T-helper 9 cell (primary cell): ENCODE measurements at places on chromosomes 6 and 20.

DNA sequence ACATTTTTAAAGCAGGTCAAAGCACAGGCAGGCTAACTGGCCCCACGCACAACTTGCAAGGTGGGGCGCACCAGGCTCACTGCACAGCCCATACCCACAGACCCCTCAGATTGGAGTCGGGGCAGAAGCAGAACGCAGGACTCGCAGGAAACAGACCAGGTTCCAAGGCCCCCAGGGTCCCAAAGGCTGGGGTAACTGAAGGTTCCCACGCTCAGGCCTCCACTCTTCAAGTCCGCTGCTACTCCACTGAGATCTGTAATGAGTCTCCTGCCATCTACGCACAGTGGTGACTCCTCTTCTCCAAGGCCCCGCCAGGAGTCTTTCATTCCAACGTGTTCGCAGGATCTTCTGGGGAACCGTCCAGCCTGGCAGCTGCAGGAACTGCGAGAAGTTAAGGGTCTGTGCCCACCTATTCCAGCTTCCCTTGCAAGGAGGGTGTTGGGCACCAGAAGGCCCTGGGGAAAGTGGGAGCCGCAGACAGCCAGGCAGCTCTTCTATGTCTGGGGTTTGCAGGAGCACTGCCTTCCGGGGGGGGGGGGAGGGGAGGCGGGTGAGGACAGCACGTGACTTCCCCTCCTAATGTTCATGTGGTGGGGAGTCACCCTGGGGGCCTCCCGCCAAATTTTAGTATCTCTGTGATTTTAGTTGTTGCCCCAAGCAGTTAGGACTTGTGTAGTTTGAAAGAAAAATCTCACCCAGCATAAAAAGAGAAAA lies 2.0 kb upstream of the TAF4 start:
- no peak for DNase-seq

DNA sequence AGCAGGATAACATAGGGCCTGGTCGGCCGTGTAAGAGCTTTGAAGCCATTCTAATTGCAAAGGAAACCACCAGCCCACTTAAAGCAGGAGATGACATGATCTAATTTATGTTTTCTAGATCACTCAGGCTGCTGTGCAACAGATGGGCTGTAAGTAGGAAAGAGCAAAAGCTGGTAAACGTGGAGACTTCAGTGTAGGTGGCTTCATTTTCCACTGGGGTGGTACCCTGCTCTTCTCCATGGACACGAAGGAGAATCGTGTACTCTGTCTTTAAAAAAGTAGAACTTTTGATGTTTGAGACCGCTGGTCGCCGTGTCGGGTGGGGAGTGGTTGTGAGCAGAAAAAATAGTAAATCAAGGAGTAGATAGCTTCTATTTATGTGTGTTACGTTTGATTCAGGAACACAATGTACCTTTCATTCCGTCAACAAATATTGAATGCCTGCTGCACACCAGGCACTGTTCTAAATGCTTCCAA lies 6.4 kb downstream of the CASS4 start:
- DNase-seq = no peak

- DNase-seq = no peak
Observed at GRCh38 chr20:13238001-13238653, 17.1 kb downstream of the ISM1 start.

DNA sequence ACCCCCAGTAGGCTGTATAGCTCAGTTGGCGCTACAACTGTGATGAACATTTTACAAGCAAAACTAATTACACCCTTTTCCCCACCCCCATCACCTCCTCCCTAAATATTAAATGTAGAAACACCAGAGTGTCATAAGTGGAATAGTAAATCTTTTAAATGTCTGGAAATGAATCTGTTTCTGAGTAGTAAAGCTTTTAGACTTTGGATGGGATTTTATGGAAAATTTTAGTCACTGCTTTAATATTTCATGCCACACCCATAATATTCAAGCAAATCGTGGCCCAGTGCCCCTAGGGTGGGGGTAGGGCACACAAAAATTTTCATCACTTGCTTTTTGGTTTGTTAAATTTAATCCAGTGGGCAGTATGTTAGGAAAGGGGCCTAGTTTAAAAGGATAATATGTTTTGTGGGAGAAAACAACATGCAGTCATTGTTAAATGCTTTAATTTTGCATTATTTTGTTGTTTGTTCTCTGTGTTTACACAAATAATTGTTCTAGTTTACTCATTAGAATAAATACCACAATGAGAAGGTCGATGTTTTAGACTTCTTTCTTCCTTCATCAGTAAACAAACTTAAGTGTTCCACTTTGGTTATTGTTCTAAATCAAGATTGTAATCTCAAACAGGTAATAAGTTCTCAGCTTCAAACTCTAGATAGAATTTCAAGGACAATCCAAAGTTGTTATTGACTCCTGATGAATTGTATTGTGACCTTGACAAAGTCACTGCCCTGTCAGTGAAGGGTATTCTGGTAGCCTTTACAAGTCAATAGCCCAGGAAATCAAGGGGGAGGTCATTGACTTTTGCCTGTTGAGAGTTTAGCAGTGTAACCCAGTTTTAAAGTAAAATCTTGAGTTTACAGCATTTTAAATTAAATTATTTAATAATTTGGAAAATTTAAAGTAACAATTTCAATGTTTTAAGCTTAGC lies 79.2 kb downstream of the CBFA2T2 start:
- DNase-seq = no peak

DNA sequence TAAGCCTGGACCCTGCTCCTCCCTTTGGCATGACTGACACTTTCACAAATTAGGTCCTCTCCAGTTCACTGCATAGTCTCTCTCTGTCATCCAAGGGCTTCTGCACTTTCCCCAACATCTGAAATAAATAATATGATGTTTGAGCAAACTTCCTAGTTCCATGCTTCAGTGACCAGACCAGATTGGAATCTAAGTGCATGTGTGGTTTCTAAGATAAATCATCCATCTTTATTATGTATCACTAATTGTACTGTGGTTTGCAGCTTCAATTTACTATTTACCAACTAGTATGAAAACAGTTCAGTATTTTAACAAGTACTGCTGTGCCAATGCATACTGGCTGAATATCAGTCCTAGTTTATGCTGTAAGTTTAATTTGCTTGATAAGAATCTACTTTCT lies 18.7 kb downstream of the SESN1 start:
- DNase-seq = no peak
